H9 (cell line): ENCODE measurements at places on chromosomes 16 and 17.

DNA sequence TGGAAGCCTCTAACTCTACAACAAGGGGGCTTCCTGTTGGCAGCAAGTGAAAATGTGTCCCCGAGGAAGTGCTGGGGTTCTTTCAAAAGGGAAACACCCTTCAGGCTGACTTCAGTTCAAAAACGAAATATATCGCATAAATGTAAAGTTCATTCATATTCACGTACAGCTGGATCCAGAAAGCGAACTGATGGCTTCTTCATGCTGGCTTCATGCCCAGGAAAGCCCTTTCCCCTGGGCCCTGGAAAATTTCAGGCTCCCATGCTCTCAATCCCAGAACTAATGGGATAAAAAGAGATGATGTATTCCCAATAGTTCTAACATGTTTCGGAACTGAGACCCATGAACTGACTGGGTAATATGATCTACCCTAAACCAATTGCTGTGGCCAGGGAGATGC lies 104.7 kb upstream of the CDH13 start:
- no peak for DNase-seq

DNA sequence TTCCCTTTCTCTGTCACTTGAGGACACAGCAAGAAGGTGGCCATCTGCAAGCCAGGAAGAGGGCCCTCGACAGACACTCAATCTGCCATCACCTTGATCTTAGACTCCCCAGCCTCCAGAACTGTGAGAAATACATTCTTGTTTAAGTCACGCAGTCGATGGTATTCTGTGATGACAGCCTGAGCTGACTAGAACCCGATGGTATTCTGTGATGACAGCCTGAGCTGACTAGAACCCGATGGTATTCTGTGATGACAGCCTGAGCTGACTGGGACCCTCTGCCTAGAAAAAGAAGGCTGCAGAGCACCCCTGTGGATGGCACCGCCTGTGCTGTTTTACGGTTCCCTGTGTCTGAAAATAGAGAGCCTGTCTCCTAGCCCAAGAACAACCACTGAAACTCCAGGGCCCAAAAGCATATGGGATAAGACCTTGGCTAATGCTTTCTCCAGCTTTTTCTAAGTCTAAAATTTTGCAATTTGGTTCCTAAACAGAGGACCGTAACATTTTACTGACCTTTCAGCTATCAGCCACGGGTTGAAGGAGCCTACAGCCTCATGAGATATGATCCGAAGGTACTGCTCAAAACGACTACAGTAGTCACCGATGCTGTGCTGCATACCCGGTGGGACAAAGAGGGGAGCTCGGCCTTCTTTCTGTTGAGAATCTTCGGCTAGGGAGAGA lies 33.1 kb upstream of the PITPNM3 start:
- no peak for DNase-seq

GRCh38 chr16:54366943-54367342 lies 80.4 kb upstream of the IRX3 start:
- no peak for DNase-seq

DNA sequence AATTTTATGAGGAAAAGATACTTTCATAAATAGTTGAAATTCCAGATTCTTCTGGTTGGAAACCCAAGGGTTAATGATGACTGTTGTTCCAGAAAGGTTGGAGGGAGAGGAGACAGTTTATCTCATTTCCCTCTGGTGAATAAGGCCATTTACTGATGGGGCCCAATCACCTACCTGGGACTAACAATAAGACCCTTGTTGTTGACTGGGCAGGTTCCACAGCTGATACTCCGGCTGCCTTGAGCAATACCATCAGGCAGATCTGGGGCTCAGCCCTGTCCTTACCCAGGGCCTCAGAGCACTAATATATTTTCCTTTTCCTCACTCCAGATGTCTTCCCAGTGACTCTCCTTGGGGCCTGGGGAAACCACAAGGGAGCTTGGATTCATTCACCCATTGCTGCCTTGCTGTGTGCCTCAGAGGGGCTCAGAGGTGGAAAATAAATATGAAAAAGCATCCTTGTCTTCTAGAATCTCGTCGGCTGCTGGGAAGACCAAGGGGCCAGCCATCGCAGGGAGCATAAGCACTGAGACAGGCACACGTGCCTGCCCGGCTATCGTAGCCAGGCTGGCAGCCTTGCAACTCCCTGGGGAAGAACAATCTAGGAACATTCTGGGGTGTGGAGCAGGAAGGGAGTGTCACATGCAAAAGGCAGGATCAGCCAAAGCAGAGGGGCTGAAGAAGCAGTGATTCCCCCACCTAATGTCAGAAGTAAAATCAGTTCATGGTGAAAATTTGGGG lies 54.4 kb downstream of the MPRIP start:
- DNase-seq = no peak

GRCh38 chr17:71032746-71033273 lies 863.5 kb downstream of the KCNJ2 start:
- peak; percentile 95 for DNase-seq

DNA sequence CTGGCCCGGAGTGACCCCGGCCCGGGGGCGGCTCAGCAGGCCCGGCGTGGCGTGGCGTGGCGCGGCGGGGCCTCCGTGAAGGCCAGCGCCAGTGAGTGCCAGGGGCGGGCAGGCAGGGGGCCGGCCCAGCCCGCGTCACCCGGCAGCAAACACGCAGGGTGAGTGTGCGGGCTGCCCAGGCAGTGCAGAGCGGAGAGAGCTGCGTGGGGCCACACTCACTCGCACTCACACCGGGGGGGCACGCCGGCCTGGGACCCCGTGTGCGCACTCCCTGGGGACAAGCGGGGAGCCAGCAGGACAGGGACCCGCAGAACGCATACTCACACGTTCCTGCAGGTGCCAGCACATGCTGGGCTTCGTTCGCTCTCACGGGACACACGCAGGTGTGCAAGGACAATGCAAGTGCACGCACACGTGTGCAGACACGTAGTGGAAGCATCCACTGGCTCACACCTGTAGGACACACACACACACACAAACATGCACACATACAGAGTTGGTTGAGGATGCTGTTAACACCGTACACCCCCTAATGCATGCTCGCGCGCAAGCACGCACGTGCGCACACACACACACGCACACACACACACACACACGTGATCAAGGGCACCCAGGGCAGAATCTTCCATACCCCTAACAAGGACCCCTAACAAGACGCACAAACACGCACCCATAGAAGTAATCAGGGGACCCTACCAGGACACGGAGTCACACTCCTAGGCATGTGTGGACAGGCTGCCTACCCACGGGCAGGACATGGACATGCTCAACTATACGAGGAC lies 7.7 kb downstream of the USP6 start:
- peak; percentile 41 for DNase-seq

DNA sequence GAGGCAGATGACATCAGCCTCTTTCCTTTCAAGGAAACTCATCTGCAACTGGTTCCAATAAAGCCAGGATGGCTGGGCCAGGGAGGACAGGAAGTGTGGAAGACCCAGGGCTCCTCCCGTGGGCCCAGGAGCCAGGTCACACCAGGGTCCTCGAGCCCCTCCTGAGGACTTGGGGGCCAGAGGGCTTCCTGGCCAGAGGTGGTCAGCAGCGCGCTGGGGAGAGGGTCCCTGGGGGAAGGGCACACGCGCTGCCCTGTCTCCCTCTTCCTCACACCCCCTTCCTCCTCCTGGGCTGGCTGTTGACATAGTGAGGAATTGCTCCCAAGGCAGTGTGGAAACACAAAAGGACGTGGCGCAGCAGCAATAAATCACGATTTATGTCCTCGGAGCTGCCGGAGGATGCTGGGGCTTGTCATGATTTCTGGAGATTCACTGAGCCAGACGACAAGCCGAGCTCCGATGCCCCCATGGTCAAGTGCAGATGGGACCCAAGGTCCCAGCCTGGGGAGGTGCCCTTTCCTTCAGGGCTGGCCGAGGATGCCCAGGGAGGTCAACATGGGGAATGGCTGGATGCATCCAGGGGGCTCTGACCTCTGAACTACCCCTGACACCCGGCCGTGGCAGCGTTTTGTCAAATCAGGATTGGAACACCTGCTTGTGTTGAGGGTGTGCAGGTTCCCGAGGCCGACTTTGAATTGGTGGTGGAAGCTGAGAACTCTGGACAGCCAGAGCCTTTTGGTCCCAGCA lies 152.6 kb downstream of the IRF8 start:
- DNase-seq = no peak
